ENCODE measurements at places on chromosomes 12 and 14.

GRCh38 chr12:115947696-115948062 lies 329.8 kb downstream of the MED13L start:
- DNase-seq: no peak

GRCh38 chr12:49624921-49625577 lies 1.7 kb downstream of the PRPF40B start:
- no peak for DNase-seq

DNA sequence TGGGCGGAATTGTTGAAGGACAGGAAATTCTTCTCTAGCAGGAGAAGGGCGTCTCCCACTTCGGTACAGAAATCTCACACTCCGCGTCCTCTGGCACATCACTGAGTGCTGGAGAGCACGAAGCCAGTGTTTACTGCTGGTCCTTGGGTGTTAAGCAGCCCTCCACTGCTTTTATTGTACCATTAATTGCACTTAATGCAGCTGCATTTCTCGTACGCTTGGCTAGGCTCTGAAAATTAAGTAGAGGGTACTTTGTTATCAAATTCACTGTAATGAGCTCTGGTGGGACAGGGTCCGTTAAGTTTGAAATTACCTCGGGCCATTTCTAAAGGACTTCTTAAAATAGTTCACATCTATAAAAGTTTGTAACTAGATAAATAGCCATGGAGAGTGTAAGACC lies 411.2 kb downstream of the NPAS3 start:
- no peak for DNase-seq

GRCh38 chr12:94638521-94638920 lies 11.8 kb downstream of the TMCC3 start:
- peak; percentile 25 for DNase-seq

GRCh38 chr12:62827042-62827441 lies 107.9 kb downstream of the PPM1H start:
- no peak for DNase-seq

DNA sequence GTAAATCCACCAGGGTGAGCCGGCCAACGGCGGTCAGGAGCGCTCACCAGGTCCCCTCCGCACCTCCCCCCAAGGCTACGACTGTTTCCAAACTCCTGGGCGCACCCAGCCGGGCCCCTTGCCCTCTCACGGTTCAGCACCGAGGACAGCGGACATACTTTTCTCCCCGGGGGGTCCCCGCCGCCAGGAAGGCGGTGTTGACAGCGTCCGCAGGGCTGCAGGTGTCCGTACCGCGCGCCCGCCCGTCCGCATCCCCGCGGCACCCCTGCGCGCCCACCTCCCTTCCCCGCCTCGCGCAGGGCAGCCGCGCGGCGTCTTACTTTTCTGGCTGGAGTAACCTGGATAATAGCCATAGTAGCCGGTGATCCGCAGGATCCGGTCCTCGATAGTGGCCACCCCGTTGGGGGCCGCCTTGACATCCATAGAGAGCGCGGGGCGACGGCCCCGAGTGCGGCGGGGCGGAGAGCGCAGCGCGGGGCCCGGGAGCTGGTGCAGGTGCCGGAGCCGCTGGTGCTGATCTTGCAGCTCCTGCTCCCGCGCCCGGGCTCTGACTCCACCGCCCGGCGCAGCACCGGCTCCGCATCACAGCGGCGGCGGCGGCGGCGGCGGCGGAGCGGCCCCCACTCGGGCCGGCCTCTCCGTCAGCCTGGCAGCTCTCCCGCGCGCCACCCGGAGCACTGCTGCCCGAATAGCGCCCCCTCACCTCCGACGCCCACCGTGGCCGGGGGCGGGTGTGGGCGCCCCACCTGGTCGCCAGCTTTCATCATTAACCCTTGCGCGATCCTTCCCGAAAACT lies at the start of gene SLC35F4:
Gene SLC35F4 (minus strand): TSS at position 690 of the 796 bp plus-strand sequence.
- peak; percentile 45 for DNase-seq

GRCh38 chr12:96828169-96828789 lies 78.8 kb upstream of the NEDD1 start:
- DNase-seq: no peak

- DNase-seq: no peak
Measured at GRCh38 chr12:128468926-128469325, 202.0 kb downstream of the TMEM132C start.

GRCh38 chr14:21822109-21822508 lies 148.5 kb upstream of the OR4E1 start:
- no peak for DNase-seq

GRCh38 chr12:91892081-91892855 lies 253.4 kb downstream of the BTG1 start:
- no peak for DNase-seq

DNA sequence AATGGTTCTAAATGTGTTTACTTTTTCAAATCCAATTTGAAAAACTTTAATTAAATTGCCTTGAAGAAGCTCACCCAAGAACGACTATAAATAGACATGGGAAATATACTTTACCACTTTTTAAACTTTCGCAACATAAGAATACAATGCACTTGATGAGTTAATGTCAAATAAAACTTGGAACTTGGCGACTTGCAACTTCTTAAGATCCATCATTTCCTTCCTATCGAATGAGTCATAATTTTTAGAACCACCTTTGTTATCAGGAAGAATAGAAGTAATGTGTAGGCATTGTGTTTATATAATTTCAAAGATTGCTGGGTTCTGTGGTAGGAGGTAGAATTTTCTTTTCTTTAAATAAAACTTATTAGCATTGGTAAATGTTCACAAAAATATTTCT lies 1417.4 kb upstream of the FLRT2 start:
- DNase-seq: no peak

- no peak for DNase-seq
Measured at GRCh38 chr12:51759175-51759574, 89.3 kb downstream of the FIGNL2 start.

DNA sequence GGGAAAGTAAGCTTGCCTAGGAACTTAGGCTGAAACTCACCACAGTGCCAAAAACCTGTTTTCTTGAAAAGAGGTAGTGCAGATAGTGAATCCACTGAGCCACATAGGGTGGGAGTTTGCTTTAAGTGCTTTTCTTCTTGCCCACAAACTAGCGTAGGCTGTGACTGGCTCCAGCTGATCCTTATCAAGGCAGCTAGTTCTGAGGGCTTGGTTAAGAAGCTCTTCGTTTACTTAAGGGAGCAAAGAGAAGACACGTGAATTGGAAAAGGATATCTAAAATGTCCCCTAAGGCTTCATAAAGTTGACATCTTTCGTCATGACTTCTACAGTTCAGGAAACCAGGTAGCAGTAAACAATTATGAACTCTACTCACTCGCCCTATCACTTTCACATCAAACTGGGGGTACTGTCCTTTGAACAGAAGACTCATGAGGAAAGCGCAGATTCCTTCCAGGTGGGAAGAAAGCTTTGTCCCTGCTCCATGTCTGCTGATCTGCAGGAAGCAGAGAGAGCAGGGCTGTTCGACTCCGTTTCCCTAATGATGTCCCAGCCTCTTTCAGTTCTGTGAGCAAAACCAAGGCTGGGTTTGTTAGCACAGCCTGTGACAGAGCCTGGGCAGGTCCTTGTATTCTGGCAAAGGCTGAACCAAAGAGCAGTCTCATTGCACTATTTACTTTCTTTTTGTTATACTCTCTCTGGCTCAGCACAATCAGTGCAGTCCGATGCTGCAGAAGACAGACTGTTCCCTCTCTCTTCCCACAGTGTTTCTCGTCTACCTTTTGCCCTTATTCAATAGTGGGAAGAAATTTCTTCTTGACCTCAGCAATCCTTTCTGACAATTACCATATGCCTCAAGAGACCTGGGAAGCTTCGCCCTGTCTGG lies 93.5 kb upstream of the ETV6 start:
- no peak for DNase-seq

DNA sequence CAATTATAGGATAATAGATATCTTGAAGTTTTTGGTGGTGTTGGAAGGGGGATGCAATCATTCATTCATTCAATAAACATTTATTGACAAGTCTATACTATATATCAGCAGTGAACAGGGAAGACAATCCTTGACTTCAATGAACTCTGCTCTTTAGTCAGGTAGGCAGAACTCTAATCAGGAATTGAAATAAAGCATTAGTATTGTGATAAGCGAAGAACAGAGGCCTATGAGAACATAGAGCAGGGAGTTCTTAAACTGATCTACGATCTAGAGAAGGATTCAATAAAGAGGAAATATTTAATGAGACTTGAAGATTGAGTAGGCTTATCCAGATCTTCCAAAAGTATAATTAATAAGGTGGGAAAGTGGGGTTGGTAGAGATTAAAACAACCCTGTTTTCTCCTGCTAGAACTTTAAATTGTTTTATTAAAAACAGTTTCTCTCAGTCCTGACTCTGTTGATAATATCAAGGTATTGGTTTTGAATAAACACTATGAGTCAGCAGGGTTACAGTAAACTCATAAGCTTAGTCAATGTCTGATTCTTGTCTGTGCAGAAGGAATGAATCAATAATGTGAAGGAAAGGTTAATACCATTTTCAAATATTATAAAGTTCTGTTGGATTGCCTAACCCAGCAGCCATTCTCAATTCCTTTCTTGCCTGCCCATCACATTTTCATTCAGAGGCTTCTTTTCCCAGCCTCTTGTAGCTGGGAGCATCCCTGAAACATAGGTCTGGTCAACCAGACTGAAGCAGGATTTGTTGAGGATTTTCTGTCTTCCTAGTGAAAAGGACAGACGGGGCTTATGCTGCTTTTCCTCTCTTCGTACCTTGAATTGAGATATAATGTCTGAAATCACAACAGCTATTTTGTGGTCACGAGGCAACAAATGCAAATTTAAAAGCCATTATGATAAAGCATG lies 38.9 kb upstream of the KTN1 start:
- no peak for DNase-seq

- no peak for DNase-seq
Measured at GRCh38 chr14:24897793-24898192, 152.2 kb downstream of the STXBP6 start.

- DNase-seq: no peak
Measured at GRCh38 chr12:56724701-56724971, 463 bp downstream of the NACA start.

GRCh38 chr12:31478898-31479297 lies 112.0 kb downstream of the DENND5B start:
- DNase-seq: no peak

DNA sequence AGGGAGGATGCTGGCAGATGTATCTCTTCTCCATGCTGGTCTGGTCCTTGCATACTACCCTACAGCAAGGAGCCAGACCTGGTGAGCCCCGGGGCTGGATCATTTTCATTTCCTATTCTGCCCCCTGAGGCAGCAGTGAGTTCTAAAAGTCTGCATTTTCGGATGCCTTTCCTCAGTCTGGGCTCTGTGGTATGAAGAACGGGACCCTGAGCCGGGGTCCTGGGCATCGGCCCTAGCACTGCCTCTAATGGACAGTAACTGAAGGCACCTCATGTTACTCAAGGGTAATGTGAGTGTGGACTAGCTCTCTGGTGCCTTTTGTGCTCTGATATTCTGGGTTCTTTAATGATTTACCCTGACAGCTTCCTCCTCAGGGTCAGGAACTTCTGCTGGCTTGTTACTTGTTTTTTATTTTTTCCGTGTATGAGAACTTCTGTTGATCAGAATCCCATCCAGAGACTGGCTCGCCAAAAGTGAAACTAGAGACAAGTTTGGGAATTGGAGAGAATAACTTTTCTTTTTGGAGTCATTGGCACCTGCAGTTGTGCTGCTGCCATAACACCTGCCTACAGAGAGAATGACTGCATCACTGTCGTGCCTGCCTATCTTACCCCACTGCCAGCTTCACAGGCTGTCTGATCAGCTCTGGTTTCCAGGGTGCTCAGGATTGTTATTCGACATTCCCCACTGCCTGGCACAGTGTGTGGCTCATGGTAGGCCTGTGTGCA lies 62.3 kb downstream of the SUSD6 start:
- DNase-seq: no peak

DNA sequence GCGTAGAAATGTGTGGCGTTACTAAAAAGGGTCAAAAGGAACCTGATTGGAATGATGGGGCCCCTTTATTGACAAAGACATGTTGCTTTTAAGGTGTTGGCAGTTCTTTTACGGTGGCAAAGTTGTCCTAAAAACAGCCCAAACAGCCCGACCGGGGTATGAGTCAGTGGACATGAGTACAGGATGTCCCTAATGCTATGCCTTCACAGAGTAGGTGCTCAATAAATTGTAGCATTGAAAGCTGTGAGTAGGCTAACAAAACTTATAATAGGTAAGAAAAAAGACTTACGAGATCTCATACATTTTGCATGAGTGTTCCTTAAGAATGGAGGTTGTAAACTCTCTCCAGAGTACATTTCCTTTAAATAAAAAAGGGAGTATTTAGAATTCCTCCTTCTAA lies 2.6 kb downstream of the ELK3 start:
- no peak for DNase-seq

DNA sequence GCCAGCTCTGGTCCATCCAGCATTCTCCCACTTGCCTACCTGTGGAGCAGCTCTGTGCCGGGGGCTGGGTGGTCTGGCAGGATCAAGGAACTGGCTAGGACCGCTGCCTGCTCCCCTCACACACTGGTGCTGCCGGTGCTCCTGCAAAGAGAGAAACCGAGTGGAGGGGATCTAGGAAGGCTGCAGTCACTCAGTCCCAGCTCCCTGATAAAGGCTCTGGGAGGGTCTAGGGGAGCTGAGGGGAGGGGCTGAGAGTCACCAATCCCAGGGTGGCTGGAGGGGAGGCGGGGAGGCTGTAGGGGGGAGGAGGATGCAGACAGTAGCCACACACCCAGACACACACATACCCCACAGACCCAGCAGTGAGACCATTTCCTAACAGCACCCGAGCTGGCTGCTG lies at the start of gene TAC3:
Gene TAC3 (minus strand): TSS at position 182 of the 400 bp plus-strand sequence. CDS start 732 bp downstream, outside the sequence.
- DNase-seq: no peak

DNA sequence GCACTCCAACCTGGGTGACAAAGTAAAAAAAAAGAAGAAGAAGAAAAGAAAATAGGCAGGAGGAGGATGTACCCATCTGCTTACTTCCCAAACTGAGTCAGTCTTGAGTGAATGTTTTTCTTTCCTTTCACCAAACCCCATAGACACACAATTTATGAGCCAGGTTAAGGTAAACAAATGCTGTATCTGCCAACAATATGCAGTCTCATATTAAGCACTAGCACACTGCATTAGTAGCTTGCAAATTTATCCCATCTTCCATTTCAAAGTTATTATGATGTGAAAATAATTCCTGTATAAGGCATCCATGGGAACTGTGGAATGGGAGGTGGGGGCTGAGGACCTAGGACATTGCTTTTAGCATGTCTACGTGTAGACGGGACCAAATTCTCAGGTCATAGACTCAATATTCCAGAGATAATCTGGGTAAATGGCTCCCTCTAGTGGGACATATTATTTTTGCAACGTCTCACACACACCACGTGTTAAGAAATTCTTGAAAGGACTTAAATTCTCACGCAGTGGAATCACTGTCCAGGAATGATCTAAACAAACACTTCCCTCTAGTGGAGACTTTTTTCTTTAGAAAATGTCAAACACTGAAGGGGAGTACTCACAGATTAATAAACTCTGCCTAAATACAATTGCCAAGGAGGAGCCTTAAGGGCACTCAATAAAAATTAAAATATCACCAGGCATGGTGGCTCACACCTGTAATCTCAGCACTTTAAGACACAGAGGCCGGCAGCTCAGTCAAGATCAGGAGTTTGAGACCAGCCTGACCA lies 17.1 kb upstream of the OR10P1 start:
- DNase-seq: peak; percentile 64

Data from NCI-H2081 (cell line).